ENCODE measurements at places on chromosomes 4 and X.

- DNase-seq: no peak
Observed at GRCh38 chrX:11606408-11606807, 59.3 kb downstream of the ARHGAP6 start.

GRCh38 chr4:41405464-41406112 is 132.4 kb upstream of the LIMCH1 start:
- no peak for DNase-seq

GRCh38 chrX:130086447-130087206 is 23.7 kb downstream of the ELF4 start:
- no peak for DNase-seq

DNA sequence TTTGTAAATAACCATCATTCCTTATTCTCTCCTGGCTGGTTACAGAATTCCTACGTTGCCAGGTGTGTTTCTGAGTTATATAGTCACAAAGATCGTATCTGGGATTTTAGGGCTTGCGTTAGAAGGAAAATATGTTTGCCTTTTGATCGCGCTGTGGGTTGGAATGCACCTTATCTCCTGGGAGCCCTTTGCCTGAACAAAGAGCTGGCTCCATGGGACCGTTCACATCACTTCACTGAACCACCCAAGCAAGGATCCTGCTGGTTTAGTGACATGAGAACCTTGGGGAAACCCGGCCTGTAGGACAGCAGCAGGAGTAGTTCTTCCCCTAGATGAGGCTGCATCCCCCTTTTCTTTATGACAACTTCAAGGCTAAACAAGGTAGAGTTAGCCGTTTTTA is 51.6 kb downstream of the RS1 start:
- DNase-seq: no peak

- peak; percentile 21 for DNase-seq
Observed at GRCh38 chr4:145619639-145619996, 433 bp downstream of the MMAA start.

DNA sequence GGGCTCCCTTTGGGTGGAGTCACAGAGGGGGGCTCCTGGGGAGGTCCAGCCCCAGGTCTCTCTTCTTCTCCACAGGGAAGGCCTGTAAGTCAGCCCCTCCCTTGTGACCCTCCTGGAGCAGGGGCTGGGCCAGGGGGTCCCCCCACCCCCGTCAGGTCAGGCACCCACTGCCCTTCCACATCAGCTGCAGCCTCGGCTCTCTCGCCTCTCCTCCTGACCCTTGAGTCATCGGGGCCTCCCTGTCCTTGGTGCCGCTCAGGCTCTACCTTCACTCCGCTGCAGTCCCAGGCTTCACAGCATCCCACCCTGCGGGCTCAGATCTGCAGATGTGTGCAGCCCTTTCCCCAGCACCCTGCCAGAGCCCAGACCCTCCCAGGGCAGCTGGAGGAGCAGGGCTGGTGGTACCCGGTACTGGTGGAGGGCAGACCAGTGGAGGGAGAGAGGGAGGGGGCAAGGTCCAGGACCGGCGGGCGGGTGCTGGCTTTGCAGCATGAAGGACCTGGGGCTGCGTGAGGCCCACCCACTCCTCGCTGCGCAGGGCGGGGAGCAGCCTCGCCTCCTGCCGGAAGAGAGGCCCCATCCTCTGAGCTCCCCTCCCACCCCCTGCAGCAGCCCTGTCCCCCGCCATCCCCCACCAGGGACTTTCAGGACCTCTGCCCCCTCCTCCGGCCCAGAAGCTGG is 117.1 kb downstream of the FAM53A start:
- DNase-seq: no peak

GRCh38 chr4:34279011-34279410 is 1965.3 kb downstream of the ARAP2 start:
- no peak for DNase-seq

DNA sequence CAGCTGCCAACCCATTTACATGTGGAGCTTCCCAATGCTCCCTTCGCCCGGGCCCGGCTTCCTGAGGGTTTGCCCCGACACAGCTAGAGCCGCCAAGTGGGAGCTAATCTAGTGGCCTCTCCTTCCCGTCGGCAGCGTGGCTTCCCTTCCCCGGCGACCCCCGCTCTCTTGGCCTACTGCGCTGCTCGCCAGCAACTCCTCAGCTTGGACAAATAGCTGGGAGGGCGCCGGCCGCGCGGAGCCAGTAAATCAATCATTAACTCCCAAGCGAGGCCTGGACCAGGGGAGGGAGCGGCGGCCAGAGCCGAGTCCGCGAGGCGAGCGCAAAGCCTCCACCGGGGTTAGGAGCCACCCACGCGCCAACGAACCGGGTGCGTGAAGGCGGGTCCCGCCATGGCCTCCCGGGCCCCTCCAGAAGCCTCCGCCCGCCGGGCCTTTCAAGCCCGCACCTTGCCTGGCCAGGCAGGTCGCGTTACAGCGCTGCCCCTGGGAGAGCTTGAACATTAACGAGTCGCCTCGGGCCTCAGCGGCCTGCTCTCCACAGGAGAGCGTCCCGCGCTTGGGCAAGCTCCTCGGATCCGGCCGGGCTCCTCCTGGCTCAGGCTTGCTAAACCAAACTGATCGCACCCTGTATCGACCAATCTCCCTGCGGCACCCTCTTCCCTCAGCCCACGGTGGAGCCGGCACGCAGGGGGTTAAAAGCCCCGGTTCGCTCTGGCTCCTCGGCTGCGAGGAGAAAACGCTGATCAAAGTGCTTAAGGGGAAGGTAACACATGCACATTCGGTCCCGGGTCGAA is 10.6 kb upstream of the BCOR start:
- peak; percentile 31 for DNase-seq

GRCh38 chr4:11914406-11914805 is 485.7 kb upstream of the HS3ST1 start:
- DNase-seq: no peak

DNA sequence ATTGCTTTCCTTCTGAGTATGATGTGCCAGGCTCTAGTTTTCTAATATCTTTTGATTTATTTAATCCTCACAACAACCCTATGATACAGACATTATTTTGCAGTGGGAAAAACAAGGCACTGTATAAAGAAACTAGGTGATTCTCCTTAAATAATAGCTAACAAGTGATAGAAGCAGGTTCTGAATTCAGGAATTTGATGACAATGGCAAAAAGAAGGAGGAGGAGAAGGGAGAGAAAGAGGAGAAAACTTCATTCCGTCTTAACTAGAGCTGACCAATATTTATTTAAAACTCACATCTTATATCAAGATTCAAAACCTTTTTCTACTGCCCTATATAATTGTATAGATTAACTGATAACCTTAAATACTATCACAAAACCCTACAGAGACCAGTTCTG is 1477.1 kb upstream of the PCDH7 start:
- DNase-seq: no peak

DNA sequence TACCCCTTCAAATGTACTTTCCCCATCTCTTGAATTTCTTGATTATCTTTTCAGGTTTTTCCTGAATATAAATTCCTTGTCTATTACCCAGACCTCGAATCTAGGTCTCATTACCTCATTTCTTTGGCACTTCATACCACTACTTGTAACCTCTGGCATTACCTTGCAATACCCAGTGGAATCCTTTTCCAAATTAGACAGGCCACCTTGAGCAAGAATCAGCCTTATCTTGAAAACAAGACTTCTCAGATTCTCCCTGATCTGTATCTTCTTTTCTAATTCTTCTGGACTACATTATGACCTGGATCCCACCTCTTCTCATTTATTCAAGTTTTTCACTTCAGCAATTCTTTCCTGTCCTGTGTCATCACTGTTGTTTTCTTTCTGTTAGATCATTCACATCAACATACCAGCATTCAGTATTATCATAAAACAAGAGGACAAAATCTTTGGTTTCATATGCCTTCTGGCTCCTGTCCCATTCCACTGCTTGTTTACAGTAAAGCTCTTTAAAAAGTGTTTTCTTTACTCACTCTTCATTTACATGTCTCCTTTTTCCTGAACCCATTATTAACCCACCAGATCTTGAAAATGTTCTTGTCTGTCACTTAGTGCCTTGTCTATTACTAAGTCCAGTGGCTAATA is 275.6 kb upstream of the HS3ST1 start:
- no peak for DNase-seq

- DNase-seq: no peak
Observed at GRCh38 chrX:70331161-70331560, 41.3 kb downstream of the KIF4A start.

DNA sequence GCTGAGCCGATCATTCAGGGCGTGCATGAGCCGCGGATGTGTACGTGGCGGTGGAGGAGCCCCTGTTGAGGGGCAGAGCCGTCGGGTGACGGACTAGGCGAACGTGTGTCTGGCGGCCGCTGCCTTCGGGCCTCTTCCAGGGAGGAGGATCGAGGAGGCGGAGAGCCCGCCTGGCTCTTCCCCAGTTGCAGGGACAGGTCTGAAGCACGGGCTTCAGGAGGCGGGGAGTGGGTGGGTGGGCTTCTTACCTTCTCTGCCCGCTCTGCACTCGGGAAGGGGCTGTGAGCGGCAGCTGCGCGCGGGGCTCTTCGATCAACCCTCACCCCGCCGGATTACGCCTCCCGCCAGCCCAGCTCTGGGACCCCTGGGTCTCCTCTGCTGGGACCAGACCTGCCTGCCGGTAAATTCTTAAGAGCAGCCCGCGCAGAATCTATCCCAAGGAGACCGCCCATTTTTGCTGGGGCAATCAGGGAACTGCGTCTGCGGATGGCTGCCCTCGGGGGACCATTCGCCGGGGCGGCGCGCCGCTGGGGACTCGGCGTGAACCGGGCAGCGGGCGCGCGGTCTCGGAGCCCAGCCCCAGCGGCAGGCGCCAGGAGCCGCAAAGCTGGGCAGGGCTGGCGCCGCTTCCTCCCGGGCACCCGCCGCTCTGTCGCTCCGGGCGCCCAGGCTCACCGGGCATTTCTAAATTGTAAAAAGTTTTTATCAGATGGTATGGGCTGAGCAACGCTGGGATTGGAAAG is 4.9 kb downstream of the PLAC8 start:
- peak; percentile 5 for DNase-seq

- no peak for DNase-seq
Observed at GRCh38 chr4:112358952-112359749, 62.0 kb downstream of the ALPK1 start.

DNA sequence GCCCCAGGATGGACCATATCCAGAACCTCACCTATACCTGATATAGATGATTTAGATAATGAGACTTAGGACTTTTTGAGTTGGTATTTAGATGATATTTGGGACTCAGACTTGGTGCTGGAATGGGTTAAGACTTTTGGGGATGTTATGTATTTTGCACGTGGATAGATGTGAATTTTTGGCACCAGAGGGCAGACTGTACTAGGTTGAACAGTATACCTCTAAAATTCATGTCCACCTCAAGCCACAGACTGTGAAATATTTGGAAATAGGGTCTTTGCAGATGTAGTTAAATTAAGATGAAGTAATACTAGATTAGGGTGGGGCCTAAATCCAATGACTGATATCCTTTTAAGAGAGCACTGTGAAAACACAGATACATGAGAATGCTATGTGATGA is 15.6 kb downstream of the RBM41 start:
- no peak for DNase-seq

- DNase-seq: no peak
Observed at GRCh38 chr4:42751587-42751986, 94.7 kb upstream of the ATP8A1 start.

- DNase-seq: no peak
Observed at GRCh38 chr4:124768596-124769365, 56.2 kb upstream of the ANKRD50 start.

DNA sequence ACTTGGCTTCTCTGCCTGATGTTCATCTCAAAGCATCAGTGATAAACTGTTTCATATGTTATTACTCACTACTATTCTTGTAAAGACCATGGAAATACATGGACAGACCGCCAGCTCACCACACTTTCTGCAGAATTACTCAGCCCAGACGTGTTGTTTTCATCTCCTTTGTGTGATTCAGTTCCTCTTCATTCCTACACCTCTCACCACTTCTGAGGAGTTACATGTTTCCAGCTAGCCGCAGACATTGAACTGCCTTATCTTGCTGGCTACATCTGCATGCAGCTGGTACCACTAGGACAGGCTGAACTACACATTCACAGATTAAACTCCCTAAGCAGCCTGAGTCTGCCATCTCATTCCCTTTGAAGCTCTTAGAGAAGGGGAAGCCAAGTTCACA is 443.2 kb upstream of the FGF16 start:
- DNase-seq: no peak

DNA sequence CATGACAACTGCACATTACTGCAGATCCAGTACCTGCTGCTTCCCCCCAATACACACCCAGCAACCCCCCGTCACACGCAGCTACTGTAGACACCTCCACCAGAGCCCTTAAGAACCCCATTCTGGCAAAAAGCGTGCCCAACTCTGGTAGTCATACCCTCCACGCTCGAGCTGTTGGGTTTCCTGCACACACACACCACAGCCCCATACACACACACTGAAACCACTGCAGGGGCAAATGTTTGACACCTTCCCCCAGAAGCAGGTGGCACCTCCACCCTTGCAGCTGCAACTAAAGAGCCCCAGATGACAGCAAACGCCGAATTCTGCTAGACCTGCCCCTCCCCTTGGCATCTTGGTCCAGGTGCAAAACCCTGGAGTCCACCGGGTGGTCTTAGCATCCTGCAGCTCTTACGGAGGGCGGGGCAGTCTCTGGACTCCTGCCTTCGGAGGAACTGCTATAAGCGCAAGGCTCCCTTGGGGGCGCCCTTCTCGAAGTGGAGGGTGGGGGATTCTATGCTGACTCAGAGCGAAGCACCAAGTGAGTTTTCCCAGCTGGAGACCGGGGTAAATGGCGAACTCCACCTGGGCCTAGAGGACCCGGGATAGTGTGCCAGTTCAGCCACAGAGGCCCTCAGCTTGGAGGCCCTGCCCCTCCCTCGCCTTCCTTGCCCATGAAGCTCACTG is 1.5 kb downstream of the FRMPD3 start:
- DNase-seq: peak; percentile 6

- no peak for DNase-seq
Observed at GRCh38 chr4:83240379-83240875, 44.2 kb downstream of the COQ2 start.

DNA sequence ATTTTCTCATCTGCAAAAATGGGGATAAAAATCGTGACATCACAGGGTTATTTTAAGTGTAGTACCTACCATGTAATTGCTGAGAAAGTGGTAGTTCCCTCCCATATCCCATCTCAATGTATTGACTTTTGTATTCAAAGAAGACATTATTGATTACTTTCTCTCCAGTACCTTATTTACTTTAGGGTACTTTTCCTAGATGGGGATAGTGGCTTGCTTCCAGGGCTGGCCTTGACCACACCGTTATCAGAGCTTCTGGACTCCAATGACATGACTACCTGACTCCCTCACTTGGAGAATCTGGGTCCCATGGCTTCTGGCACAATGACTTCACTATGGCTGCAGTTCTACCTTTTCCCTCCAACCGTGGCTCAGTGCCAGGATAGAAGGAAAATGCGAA is 58.2 kb upstream of the EOLA2 start:
- no peak for DNase-seq

DNA sequence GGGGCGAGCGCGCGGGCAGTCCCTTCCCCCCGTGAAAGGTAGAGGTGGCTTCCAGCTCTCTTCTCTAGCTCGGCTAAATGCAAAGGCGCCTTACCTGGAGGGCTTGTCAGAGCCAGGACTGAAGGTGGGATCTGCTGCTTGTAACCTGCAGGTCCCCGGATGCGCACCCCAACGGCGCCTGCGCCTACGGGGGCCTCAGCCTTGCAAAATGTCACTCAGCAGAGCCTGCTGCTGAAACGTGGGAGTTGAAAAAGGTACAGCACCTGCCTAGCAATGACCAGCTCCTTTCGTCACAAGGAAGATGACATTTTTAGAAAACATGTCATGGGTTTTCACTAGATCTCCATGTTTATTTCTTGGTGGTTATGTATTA is 583 bp downstream of the ABHD18 start:
- peak; percentile 22 for DNase-seq

GRCh38 chr4:122221322-122221721 is 69.2 kb downstream of the BLTP1 start:
- no peak for DNase-seq

GRCh38 chrX:31217084-31217483 is 145.2 kb upstream of the FTHL17 start:
- no peak for DNase-seq
